ENCODE measurements at places on chromosomes 6 and 20. TPM values are rescaled to one million over a fixed set of nuclear protein-coding genes. Genes with fewer than 3 reads are reported as not detected.

GRCh38 chr6:37019065-37019450, 13.6 kb downstream of the FGD2 start:
- DNase-seq = no peak

DNA sequence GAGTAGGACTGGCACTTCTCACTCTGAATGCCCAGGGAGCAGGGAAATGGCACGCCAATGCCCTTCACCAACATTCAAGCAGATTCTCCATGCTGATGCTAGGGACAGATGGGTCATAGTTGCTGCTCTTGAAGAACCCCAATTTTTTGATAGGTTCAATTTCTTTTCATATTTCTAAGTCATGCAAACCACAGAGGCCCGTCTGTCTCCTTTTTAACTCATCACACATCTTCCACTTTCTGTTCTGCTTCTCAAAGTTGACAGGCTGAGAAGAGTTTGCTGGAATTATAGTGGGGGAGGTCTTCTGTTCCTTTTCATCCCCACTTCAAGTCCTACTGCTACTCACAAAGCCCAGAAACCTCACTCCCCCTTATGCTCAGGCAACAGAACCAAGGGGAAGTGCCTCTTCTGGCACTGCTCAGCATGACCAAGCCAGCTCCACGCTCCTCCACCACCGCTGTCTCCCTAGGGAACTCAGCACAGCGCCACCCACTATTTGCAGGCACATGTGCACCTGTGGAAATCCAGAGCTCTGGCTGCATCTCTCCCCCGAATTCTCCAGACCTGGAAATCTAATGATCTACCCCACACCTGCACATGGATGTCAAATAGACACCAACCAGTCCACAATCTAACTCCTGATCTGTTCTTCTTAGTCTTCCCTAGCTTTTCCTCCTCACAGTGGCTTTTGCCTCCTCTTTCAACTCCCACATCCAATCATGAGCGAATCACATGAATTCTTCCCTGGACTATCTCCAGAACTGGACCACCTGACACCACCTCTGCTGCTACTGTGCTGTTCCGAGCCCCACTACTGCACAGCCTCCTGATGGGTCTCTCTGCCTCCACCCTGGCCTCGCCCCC, 10.7 kb downstream of the ZBTB24 start:
- no peak for DNase-seq

GRCh38 chr6:85864453-85865401, 222.0 kb upstream of the SYNCRIP start:
- no peak for DNase-seq

- DNase-seq = no peak
Measured at GRCh38 chr6:89413006-89413400, 930 bp upstream of the RRAGD start.

- DNase-seq = no peak
Measured at GRCh38 chr6:34416877-34417371, 8.9 kb downstream of the RPS10 start.

- no peak for DNase-seq
Measured at GRCh38 chr20:34875642-34876405, 588 bp upstream of the ACSS2 start.

- no peak for DNase-seq
Measured at GRCh38 chr6:24950218-24950941, 14.6 kb upstream of the RIPOR2 start.

Gene MACROD2
- total RNA-seq = 0.60 TPM

Gene CPNE5
- 0.85 TPM for total RNA-seq

Gene BTN1A1
- not detected for total RNA-seq

Gene COL11A2
- 8.0 TPM for total RNA-seq

All from naive thymus-derived CD8-positive, alpha-beta T cell (primary cell).